ENCODE measurements at places on chromosomes 4 and X. TPM values are rescaled to one million over a fixed set of nuclear protein-coding genes. Genes with fewer than 3 reads are reported as not detected.

XAGE1A gene
- total RNA-seq = not detected

CDS1 gene
- total RNA-seq = 15.1 TPM

SLC6A14 gene
- 1.1 TPM for total RNA-seq

GRSF1 gene
- 95.5 TPM for total RNA-seq

FATE1 gene
- 0.29 TPM for total RNA-seq
